ENCODE measurements at places on chromosomes 11 and 22.
A peak's percentile ranks its signal among the peaks of the same experiment; 100 is the strongest.

GRCh38 chr11:54558919-54559318 lies 44.9 kb downstream of the OR4C46 start:
- no peak for DNase-seq

DNA sequence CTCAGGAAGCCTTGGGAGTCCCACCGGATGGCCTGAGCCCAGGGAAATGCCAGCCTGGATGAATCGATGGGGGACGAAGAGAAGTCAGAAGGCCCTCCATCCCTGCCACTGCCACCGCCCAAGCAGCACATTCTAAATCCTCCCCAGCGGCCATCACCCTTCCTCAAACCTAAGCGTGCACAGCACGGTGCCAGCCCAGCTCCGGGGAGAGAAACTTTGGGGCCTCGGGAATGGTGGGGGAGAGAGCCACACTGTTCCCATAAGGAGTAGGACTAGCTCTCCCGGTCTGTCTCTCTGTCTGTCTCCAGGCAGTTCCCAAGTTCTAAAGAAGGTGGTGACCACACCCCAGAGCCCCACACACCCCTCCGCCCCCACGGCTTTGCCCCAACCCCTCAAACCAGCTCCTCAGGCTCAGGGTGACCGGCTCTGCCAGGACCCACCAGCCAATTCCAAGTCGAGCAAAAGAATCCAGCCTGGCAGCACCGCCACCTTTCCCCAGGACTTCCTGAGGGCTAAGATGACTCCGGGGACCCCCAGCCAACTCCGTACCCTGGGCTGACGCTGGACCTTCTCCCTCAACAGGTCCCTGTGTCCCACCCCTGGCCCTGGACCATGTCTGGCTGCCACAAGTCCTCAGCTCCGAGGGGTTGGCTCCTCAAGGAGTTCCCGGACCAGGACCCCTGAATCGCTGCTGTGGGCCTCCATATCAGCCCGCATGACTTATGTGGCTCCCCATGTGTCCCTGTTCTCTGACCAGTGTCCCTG lies 2.7 kb downstream of the AHNAK start:
- DNase-seq = no peak

DNA sequence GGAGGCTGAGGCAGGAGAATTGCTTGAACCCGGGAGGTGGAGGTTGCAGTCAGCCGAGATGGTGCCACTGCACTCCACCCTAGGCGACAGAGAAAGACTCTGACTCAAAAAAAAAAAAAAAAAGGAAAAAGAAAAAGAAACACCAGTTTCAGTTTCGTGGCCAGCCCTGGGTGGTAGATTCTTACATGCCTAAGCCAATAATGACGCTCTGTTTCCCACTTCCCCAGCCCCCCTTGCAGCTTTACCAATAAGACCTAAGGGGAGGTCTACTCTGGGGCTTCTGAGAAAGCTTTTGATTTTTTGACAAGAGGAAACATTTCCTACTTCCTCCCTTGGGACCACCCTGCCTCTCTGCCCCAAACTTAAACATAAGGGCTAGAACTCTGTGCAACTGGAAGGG lies 30.0 kb upstream of the PTPRJ start:
- peak; percentile 32 for DNase-seq

- no peak for DNase-seq
Measured at GRCh38 chr11:122686111-122686510, 30.6 kb downstream of the UBASH3B start.

- DNase-seq = no peak
Measured at GRCh38 chr11:9525116-9525515, 48.4 kb upstream of the WEE1 start.

Data from activated CD8-positive, alpha-beta memory T cell treated with anti-CD3 and anti-CD28 coated beads for 1 hour (primary cell).